ENCODE measurements at places on chromosomes 1 and 21.

DNA sequence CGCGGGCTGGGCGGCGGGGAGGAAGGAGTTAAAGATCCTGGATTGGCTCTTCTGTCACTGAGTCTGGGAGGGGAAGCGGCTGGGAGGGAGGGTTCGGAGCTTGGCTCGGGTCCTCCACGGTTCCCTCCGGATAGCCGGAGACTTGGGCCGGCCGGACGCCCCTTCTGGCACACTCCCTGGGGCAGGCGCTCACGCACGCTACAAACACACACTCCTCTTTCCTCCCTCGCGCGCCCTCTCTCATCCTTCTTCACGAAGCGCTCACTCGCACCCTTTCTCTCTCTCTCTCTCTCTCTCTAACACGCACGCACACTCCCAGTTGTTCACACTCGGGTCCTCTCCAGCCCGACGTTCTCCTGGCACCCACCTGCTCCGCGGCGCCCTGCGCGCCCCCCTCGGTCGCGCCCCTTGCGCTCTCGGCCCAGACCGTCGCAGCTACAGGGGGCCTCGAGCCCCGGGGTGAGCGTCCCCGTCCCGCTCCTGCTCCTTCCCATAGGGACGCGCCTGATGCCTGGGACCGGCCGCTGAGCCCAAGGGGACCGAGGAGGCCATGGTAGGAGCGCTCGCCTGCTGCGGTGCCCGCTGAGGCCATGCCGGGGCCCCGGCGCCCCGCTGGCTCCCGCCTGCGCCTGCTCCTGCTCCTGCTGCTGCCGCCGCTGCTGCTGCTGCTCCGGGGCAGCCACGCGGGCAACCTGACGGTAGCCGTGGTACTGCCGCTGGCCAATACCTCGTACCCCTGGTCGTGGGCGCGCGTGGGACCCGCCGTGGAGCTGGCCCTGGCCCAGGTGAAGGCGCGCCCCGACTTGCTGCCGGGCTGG, at the start of gene NPR1:
Gene NPR1, plus strand, starts transcription at position 170 of the 818 bp plus-strand sequence. Its CDS starts 421 bp downstream, at position 591.
- DNase-seq, result no peak

GRCh38 chr1:182386980-182387379, 4.6 kb downstream of the GLUL start:
- no peak for DNase-seq

- no peak for DNase-seq
Observed at GRCh38 chr21:14259747-14260146, 43.8 kb downstream of the RBM11 start.

- DNase-seq, result no peak
Observed at GRCh38 chr21:35927262-35927661, 133.1 kb downstream of the SETD4 start.

GRCh38 chr21:34205811-34206571, 132.6 kb downstream of the MRPS6 start:
- DNase-seq, result peak; percentile 91

GRCh38 chr1:118944133-118944532, 44.0 kb downstream of the TBX15 start:
- no peak for DNase-seq

- DNase-seq, result peak; percentile 47
Observed at GRCh38 chr1:155226188-155226909, 17.9 kb downstream of the MTX1 start.

DNA sequence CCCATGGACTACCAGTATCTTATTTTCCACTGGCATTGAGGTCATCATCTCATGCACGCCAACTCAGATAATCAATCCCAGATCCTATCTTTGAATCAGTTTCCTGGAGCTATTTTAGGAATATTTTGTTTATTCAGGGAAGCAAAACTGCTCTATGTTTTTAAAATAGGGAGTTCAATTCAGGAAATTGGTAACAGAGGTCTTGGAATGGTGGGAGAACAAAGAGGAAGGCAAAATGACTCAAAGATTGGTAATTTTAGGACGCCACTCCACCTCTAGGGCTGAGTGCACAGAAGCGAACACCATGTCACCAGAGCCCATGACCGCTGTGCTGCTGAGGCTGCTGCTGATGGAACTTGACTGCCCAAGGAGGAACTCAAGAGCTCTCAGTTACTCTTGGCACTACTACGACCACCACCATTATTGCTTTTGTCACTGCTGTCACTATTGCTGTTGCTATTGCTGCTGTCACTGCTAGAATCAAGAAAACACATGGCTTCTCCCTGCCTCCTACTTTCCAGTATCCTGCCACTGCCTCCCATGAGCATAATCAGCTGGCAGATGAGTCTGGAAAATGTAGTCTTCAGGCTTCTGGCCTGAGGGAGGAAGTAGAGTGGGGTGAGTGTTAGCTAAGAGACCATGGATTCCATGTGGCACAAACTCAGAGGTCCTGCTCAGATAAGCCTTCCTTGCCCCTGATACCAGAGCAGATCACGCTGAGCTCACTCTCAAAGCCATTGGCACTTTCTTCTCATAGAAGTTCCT, 71.6 kb upstream of the CNIH3 start:
- DNase-seq, result no peak

DNA sequence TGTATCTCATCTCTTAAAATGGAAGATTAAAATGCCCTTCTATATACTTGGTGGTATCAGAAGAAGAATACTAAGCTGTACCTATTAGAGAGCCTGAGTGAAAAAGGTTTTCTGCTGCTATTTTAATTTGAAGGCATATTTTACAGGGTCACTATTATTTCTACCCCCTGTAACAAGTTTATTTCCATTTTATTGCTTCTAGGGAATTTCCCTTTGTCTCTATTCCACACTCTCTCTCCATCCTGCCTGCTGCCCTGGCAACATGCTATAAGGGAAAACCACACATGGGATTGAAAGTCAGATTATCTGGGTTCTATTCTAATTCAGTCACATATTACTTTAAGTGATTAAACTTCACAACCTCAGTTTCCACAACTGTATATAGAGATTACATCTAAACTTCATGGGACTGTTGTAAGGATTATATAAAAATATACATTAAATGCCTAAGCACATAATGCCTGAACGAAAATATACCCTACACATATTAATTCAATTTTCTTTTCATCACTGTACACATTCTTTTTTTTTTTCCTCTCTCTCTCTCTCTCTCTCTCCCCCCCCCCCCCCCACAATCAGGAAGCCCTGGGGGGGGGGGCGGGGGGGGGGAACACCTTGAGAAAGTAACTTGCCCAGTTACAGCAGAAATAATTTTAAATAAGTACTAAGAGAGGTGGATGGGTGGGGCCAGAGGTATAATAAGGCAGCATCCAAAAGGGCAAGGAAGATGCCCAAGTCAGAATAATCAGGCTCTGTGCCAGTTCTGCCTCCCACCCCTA, 51.5 kb downstream of the LUZP1 start:
- no peak for DNase-seq

DNA sequence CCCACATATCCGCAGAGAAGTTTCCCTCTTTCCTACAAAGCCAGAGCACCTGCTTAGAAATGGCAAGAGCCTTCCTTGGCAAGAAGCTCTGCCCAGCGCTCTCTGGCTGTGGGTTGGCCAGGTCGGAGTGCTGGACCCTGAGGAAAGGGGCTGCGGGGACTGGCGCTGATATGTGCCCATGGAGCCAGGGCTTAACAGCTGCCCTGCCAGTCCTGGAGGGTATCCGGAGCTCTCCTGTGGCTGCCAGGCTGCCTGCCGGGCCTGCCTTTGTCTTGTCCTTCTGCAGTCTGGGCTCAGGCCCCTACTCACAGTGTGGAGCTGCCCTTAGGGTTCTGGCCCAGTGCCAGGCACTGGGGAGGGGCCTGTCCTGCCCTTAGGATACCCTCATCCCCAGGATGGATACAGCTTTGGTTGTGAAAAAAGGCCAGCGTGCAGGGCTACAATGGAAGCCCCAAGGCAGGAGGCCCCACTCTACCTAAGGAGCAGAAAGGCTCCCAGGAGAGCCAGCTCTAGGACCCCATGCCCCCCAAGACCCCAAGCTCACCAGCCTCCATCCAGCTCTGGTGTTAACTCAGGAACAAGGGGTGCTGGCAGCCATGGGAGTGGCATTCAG, 43.4 kb downstream of the KIAA1614 start:
- peak; percentile 90 for DNase-seq

GRCh38 chr21:43658769-43659135, 536 bp downstream of the HSF2BP start:
- DNase-seq, result no peak

GRCh38 chr1:180229483-180230415, at the start of gene LHX4:
Gene LHX4 (plus strand): TSS chr1:180230264. CDS start chr1:180230530, 266 bp downstream.
- no peak for DNase-seq

DNA sequence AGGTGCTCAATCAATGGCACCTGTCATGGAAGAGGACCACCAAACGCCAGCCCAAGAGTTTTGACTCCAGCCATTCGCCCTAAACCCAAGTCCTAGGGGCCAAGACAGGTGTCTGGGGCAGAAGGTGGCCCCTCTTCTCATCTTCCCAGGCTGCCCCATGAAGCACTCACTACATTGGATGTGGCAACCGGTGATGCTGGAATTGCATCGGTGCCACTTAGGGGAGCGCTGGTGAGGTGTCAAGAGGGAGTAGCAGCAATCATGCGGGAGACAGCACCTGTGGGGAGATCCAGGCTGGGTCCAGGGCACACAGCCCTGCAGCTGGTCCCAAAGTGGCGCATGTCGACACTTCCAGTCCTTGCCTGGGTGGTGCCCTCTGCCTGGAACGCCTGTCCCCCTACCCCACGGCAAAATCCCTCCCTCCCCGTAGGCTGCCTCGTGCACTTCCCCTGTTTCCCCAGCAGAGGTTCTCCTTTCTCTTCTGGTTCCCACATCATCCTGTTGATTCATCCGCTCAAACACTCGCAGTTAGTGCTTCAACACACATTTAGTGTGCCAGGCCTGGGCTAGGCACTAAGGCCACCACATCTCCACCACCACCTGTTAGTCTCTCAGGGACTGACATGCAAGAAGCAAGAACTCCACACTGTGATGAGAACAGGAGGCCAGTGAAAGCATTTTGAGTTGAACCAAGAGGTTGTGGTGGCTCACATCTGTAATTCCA, 18.5 kb downstream of the PLA2G2D start:
- no peak for DNase-seq

GRCh38 chr1:38028671-38029070, 16.1 kb downstream of the UTP11 start:
- DNase-seq, result no peak

DNA sequence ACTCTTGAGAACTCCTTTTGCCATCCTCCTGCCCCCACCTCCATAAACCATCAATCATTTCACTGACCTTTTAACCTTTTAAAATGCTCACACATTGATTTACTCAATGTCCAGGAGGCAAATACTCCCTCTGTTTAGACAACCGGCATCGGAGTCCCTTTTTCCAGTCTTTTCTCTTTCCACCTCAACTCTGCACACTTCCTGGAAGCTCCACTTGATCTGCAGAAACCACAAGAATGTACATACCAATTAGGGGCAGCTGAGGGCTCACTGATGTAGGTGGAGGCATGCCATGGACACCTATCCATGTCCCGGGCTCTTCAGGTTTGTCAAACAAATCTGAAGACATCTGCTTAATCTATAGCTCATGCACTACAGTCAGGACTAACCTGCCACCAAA, 5.3 kb upstream of the AMIGO1 start:
- no peak for DNase-seq

- DNase-seq, result no peak
Observed at GRCh38 chr1:70278710-70279109, 57.5 kb downstream of the SRSF11 start.

DNA sequence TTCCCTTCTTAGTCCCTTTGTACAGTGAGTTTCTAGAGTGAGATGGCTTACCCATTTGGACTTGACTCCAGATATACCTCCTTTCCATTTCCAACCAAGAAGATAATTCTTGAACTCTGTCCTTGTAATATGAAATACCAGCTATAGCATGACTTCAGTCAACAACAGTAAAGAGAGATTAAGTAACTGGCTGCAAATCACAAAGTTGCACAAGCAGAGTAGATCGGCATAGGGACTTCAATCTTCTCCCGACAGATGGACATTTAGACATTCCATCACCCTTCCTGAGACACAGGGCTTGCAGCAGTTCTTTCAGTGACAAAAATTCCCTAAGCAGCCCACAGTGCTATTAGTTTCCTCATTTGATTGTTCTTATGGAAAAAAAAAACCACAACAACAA, 44.6 kb downstream of the JAK1 start:
- DNase-seq, result no peak

- DNase-seq, result no peak
Observed at GRCh38 chr1:177600936-177601335, 368.9 kb downstream of the SEC16B start.
